ENCODE measurements at places on chromosomes 16 and 17.

GRCh38 chr16:63978240-63978639, 1143.6 kb downstream of the CDH11 start:
- DNase-seq, result no peak

DNA sequence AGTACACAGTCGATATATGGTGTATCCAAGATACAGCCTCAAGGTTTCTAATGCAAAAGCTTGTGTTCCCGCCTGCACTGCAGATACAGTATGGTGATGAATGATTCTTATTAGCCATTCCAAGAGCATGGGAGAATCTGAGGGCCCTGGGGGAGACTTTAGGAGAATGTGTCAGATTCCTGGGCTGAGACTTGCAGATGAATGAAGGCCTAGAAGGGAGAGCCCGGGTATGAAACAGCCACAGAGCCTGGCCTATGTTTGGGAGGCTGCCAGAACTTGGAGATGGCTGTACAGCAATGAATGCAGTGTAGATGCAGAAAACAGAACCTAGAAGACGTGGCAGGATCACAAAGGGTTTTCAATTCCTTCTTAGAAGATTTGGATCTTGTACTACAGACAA, 510.7 kb downstream of the HAPSTR1 start:
- DNase-seq, result no peak

GRCh38 chr16:81694494-81695280, 84.4 kb upstream of the PLCG2 start:
- no peak for DNase-seq

DNA sequence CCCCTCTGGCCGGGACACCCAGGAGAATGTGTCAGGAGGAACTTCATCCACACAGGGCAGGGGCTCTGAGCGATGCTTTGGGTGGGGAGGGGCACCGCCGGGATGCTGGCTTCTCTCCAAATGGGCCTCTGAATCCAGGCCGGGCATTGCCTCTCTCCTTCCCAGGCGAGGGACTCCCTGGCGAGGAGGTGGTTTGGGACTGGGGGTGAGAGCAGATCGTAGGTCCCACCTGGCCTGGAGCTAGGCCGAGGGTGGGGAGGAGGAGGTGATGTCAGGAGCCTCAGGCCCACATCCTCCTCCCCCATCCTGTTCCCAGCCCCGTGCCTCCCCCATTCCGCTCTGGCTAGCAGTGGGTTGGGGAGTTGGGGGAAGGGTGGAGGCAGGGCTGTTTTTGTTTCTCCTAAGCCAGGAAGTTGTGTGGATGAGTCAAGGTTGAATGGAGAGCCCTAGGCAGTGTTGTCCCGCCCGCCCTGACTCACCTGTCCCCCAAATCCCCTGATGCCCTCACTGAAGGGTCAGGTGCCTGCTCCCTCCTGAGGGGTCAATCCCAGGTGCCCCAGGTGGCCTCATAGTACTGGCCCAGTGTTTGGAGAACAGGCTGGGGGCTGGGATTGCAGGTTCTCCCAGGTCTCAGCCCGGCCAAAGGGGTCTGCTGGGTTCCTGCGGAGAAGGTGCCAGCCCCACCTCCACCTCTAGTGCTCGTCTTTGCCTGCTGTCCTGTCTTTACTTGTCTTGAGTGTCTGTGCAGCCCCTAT, 2.8 kb downstream of the GRB7 start:
- peak; percentile 32 for DNase-seq

DNA sequence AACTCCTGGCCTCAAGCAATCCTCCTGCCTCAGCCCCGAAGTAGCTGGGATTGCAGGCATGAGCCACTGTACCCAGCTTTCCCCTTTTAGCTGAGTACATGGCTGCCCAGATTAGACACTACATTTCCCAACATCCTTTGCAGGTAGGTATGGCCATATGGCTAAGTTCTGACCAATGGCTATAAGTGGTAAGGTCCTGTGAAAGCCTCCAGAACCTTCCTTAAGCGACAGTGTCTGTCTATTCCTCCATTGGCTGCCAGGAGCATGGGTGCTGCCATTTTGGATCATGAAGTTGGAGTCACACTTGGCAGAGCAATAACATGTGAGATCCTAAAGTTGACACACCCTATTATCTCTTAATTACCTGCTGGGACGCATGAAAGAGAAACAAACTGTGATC, 24.4 kb upstream of the CRHR1 start:
- no peak for DNase-seq

GRCh38 chr17:73623247-73623646, 21.0 kb downstream of the SDK2 start:
- no peak for DNase-seq

GRCh38 chr17:78958641-78959127, 21.0 kb downstream of the LGALS3BP start:
- DNase-seq, result no peak

DNA sequence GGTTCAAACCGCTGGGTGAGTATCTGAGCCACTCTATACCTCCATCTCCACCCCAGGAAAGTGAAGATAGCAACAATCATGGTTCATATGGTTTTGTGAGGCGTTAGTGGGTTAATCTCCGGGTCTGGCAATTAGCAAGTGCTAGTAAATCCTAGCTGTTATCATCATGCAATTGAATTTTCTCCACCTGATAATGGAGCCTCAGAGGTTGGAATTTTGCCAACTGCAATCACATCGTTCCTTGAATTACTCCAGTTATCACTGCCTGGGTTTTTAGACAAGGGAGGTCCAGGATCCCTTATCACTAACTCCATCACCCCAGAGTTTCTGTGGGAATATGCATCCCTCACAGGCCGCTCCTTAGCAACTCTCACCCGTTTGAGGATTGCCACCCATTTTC, 311.5 kb downstream of the RBFOX1 start:
- DNase-seq, result no peak

DNA sequence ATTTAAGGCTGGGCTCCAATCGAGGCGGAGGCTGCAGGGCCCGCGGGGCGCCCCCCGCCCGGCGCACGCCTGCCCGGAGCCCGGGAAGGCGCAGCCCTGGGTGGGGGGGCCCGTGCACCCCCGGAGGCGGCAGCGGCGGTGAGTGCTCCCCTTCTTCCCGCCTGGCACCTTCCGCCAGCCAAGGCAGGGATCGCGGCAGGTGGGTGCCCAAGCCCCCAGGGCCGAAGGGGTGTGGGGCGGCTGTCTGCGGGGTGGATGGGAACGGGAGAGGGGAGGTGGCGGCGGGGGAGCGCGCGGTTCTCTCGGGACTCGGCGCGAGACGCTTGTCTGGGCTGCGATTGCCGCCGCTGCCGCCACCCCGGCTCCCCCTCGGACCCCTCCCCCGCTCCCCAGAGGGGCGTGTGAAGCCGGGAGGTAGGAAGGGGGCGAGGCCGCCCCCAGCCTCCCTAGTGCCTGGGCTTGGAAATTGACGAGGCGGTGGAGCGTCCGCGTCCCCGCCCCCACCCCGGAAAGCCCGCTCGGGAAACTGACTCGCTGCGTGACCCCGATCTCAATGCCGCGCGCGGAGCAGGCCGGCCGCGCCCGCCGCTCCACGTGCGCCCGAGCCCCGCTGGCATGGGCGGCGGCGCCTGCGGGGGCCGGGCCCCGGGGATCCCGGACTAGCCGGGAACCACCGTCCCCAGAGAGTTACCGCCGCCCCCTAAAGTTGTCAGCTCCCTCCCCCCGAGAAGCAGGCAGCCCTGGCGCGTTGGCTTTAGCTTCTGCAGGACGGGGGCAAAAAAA, 231.5 kb downstream of the MRTFB start:
- peak; percentile 60 for DNase-seq

GRCh38 chr17:17351356-17351891, 48.3 kb downstream of the NT5M start:
- DNase-seq, result no peak

- no peak for DNase-seq
Observed at GRCh38 chr17:2250140-2251095, 53.2 kb downstream of the SMG6 start.

GRCh38 chr16:50301626-50302471, 35.5 kb downstream of the ADCY7 start:
- DNase-seq, result peak; percentile 76

DNA sequence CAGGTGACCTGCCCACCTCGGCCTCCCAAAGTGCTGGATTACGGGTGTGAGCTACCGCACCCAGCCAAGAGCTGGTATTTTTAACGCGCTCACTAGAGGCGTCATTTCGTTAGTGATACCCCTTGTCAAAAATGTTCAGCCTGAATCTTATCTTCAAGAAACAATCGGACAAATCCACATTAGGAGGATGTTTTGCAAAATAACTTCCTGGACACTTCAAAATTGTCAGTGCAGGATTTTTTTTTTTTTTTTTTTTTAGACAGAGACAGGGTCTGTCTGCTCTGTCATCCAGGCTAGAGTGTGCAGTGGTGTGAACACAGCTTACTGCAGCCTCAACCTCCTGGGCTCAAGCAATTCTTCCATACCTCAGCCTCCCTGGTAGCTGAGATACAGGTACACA, 63.0 kb downstream of the RMI2 start:
- DNase-seq, result no peak

GRCh38 chr16:29819506-29819905, 756 bp upstream of the MVP start:
- no peak for DNase-seq

DNA sequence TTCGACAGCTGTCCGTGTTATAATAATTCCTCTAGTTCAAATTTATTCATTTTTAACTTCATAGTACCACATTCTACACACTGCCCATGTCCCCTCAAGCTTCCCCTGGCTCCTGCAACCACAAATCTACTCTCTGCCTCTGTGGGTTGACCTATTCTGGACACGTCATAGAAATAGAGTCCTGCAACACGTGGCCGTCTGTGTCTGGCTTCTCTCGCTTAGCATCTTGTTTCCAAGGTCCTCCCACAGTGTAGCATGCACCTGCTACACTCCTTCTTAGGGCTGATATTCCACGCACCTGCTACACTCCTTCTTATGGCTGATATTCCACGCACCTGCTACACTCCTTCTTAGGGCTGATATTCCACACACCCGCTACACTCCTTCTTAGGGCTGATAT, 16.5 kb downstream of the SCGB1C2 start:
- no peak for DNase-seq

GRCh38 chr16:12667909-12668308, 135.8 kb downstream of the CPPED1 start:
- DNase-seq, result no peak

DNA sequence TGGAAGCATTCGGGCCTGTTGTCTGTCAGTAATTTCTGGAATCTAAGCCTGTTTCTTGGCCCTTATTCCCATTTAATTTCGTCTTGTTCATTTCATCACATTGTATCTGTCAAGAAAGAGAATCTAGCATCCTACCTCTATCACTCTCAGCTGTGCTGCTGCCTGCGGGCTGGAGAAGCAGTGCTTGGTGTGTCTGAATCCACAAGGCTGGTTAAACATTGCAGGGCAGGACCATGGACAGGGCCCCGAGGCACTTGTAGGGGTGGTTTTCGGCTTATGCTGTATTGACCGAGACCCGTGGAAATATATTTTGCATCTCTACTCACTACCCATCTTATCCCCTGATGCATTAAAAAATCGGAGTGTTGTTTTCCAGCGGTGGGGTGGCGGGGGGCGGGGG, 3.1 kb downstream of the RAB11FIP4 start:
- DNase-seq, result peak; percentile 68

DNA sequence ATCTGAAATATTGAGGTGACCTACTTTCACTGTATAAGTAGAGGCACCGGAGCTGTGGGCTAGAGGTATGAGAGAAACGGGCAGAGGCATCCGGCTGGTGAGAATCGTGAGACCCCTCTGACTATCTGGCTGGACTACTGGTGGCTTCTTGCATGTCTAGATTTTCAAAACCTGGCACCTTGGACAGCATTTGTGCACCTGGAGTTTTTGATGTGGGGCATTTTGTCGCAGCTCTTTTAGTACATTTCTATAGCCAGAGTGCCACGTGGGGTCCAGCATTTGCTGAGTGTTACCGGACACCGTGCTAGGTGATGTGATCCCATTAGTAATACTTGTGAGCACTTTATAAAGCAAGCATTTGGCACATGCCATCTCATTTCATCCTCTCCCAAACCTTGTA, 32.6 kb upstream of the SHISA9 start:
- DNase-seq, result no peak

DNA sequence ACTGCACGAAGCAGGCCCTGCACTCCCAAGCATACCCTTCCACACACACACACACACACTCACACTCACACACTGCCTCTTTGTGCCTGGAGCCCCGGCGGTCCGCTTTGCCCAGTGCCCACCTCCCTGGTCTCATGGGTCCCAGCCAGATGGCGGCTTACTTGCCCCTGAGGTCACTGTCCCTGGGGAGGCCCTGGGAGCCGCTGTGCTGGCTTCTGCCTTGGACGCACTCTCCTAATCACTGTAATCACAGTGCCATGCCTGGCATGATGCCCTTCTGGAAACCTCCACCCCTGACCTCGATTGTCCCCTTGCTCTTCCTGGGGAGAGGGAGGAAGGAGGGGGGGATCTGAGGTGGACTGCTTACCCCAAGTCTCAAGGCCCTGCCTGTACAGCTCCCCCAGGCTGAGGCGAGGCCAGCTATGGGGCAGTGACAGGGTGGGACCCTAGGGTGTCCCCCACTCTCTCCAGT, 36.0 kb downstream of the ARHGAP23 start:
- DNase-seq, result no peak

GRCh38 chr16:77643176-77643575, 79.1 kb upstream of the NUDT7 start:
- no peak for DNase-seq

DNA sequence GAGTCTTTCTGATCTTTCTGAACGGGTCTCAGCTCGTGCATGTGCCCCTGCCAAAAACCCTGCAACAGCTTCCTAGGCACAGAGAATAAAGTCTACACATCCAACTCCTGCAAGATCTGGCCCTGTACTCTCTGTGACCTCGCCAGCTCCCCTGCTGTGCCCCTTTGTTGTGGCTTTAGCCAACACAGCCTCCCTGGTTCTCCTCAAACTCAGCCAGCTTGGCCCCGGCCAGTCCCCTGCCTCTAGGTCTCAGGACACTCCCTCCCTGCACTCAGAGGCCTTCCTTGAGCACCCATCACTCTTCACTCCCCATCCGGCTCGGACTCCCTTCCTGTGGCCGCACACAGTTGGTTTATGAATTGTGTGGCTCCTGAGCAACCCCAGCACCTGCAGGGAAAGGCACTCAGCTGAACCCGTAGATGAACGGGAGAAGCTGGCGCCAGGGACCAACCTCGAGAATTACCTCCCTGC, 1.4 kb downstream of the CEP131 start:
- no peak for DNase-seq

- DNase-seq, result no peak
Observed at GRCh38 chr17:83131401-83132011, 52.1 kb downstream of the METRNL start.

- DNase-seq, result no peak
Observed at GRCh38 chr17:66331038-66331816, 28.8 kb downstream of the PRKCA start.

DNA sequence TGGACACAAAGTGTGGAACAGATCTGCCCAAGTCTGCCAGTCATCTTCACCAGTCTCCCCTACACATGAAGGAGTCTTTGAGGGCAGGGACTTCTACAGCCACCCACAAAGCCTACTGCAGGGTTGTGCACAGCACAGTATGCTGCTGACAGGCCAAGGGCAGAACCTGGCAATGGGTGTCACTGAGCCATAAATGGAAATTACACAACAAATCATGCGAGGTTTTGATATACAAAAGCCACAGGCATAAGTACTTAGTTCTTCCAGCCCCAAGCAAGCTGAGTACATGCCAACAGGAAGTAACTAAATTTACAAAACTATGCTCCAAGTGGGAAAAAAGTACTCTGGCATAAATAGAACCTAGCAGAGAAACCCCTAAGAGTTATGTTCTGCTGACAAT, 7.8 kb upstream of the PSMC3IP start:
- DNase-seq, result no peak

Measured in SJSA1 (cell line).